Choroid plexus epithelial cell (primary cell): ENCODE measurements at places on chromosomes 3 and 15.
A peak's percentile ranks its signal among the peaks of the same experiment; 100 is the strongest.

- DNase-seq, result no peak
These were observed 2.3 kb upstream of the TEX264 start for GRCh38 chr3:51668756-51669155.

- DNase-seq, result no peak
These were observed 247.1 kb upstream of the LMCD1 start for GRCh38 chr3:8254489-8254888.

DNA sequence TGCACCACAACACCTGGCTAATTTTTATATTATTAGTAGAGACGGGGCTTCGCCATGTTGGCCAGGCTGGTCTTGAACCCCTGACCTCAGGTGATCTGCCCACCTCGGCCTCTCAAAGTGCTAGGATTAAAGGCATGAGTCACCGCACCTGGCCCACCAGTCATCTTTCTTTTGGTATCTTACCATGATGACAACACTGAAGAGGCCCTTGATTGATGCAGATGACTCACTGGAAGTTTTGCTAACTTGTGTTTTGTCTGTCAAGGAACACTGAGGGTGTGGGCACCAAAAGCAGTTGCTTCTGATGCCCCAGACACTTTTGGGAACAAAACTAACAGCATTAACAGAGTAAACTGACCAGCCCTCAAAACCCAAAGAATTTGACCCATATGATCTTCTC, 88.3 kb downstream of the MYO5A start:
- no peak for DNase-seq

DNA sequence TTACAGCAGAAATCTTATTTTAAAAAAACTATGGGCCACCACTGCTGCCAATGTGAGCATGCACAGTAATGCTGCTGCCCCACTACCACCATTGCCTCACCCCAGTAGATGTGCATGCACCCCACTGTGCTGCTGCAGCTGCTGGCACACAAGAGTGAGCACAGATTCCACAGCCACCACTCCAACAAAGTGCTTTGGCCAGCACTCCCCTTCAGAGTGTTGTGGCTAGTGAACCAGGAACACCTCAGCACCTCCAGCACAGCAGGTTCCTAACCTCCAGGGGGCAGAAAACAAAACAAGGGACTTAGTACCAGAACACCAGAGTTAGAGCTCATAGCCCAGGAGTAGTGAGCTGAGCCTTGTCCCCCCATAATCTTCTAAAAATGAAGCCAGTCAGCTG, 629.6 kb downstream of the PYDC2 start:
- no peak for DNase-seq

GRCh38 chr15:23049984-23050628, 10.7 kb upstream of the TUBGCP5 start:
- no peak for DNase-seq

GRCh38 chr3:8246070-8246469, 255.6 kb upstream of the LMCD1 start:
- no peak for DNase-seq

DNA sequence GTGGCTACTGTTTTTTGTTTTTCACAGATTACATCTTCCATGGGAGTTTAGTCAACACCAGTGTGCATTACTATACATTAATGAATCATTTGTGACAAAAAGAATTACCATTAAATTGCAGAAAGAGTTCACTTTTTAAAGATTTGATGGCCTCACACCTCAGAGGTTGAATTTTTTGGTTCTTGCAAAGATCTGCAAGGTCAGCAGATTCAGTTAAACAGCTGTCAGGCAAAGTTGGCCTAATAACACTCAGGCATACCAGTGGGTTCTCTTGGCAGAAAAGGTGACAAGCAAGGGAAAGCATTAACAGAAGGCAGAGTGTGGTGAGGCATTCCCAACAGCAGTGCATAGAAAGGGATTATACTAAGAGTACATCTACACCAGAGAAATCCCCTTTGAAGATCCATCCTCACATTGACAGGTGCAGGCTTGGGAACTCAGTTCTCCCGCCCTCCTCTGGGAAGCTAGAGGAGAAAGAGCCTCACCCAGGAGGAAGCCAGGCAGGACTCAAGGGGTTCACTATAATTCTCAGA, 24.3 kb upstream of the PTX3 start:
- no peak for DNase-seq

GRCh38 chr3:73542136-73542535, 82.6 kb downstream of the PDZRN3 start:
- no peak for DNase-seq

GRCh38 chr15:54722342-54722986, 474.3 kb downstream of the RSL24D1 start:
- no peak for DNase-seq

- DNase-seq, result no peak
These were observed 18.3 kb upstream of the CFAP100 start for GRCh38 chr3:126376444-126376843.

- no peak for DNase-seq
These were observed 439.0 kb upstream of the GOLIM4 start for GRCh38 chr3:168534761-168535160.

DNA sequence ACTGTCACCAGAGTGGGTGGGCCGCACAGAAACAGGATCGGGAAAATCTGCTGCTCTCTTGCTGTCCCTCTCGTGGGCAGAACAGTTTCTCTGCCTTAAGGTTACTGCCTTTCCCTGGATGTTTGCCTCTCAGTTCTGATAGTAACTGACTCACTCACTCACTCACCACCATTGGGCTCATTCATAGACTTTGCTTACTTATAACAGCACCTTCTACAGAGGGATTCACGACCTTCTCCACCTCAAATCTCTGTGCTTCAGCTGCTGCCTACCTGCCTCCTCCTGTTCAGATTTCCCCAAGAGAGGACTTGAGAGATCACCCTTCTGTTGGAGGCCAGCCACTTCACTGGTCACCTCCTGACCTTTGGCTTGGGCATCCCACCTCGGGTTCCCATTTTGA, 147.7 kb upstream of the ICE2 start:
- DNase-seq, result no peak

DNA sequence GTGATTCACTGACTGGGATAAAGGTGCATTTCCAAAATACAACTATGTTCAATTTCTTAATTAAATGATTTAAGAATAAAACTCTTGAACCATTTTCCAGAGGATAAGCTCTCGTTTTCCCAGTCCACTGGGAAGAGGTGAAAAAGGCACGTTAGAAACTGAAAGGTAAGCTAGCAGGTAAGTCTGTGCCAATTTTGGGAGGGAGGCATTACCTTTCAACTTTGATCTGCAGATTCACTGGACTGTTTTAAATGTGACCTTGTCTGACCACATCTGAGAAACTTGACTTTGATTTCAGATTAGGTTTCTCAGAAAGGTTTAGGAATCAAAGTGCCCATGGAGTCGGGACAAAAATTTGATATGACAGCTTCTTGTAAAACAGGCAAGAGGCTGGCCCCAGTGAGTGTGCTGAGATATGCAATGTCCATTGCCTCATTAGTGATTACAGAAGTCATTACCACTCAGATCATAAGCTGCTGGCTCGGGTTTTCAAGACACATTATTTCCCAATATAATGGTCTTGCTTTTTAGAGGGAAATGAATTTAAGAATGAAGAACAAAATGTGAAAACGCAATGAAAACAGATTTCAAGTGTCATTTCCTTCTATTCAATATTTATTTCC, 118.8 kb downstream of the ADAMTS9 start:
- no peak for DNase-seq

DNA sequence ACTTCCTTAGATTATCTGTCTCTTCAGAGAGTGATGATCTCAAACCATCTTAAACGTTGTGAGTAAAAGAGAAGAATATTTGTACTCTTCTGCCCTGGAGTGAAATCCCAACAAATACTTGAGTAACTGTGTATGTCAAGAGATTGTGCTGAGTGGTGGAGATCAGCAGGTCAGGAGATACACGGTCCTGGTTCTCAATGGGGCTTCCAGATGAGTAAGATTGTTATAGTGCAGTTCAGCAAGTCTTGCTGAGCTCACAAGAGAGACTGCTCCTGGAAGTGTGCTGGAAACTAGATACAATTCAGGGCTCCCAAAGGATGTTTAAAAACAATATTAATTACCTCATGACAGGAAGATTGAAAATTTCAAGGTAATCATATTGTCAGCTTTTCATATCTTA, 184.3 kb downstream of the AKAP13 start:
- DNase-seq, result peak; percentile 91

GRCh38 chr3:15107075-15107947, 8.4 kb upstream of the RBSN start:
- DNase-seq, result no peak

GRCh38 chr3:121481106-121481880, 64.5 kb downstream of the POLQ start:
- peak; percentile 35 for DNase-seq

- DNase-seq, result no peak
These were observed 27.7 kb upstream of the PCOLCE2 start for GRCh38 chr3:142916605-142917004.

- peak; percentile 10 for DNase-seq
These were observed 156.2 kb downstream of the CLSTN2 start for GRCh38 chr3:140091143-140091542.

- DNase-seq, result no peak
These were observed 4.0 kb downstream of the LHFPL4 start for GRCh38 chr3:9549600-9549999.

DNA sequence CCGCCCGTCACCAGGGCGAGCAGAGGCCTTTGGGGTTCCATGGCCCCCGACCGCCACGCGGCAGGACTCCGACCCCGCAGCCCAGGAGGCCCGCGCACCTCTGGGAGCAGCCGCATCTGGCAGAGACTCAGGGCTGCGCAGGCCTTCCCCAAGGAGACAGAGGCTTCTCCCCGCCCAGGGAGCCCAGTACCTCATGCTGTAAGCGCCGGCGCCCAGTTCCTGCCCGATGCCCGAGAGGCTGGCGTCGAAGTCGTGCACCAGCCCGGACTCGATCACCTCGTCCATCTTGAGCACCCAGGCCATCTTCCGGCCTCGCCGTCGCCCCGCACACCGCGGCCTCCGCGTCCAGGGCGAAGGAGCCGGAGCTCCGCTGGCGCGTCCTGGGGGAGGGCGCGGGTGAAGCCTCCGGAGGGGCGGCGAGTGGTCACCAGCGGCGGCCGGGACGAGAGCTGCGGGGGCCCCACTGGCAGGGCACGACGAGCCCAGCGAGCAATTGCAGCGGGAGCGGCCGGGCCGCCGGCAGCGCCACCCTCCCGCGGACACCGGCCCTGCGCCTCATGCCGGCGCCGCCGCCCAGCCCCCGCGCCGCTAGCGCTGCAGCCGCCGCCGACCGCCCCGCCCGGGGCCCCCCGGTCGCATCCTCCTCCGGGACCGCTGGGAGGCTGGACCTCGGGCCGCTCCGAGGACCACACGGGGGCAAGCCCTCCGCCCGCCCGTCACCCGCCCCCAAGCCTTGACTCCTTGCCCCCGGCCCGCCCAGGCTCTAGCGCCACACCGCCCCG, 468 bp downstream of the UBP1 start:
- peak; percentile 42 for DNase-seq

DNA sequence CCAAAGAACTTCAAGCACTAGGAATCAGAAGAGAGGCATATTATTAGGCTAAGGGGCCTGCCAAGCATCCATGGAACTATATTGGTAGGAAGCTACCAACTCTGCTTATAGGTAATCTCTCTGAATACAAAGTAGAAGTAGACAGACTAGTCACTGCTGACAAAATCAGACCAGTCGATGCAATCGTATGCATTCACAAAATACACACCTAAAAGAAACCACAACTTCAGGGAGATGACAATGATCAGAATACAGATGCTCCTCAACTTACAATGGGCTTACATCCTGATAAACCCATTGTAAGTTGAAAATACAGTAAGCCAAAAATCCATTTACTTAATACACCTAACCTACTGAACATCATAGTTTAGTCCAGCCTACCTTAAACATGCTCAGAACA, 94.7 kb downstream of the FSIP1 start:
- DNase-seq, result no peak

DNA sequence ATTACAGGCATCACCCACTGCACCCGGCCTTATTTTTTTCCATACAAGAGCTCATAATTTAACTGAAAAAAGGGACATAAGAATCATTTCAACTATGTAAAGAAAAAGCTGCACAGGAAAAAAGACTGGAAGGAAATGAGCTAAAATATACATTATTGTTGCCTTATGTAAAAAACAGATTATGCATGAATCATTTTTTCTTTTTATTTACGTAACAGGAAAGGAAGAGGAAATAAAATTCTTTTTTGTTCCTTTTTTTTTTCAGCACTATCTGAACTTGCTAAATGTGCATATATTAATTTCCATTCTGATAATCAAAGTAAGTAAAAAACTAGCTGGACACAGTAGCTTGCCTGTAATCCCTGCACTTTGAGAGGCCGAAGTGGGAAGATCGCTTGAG, 12.1 kb downstream of the KIF9 start:
- DNase-seq, result no peak

- peak; percentile 61 for DNase-seq
These were observed 54.3 kb downstream of the RIOX2 start for GRCh38 chr3:97917813-97918536.

- no peak for DNase-seq
These were observed 75.4 kb upstream of the ARL6 start for GRCh38 chr3:97689111-97689510.

DNA sequence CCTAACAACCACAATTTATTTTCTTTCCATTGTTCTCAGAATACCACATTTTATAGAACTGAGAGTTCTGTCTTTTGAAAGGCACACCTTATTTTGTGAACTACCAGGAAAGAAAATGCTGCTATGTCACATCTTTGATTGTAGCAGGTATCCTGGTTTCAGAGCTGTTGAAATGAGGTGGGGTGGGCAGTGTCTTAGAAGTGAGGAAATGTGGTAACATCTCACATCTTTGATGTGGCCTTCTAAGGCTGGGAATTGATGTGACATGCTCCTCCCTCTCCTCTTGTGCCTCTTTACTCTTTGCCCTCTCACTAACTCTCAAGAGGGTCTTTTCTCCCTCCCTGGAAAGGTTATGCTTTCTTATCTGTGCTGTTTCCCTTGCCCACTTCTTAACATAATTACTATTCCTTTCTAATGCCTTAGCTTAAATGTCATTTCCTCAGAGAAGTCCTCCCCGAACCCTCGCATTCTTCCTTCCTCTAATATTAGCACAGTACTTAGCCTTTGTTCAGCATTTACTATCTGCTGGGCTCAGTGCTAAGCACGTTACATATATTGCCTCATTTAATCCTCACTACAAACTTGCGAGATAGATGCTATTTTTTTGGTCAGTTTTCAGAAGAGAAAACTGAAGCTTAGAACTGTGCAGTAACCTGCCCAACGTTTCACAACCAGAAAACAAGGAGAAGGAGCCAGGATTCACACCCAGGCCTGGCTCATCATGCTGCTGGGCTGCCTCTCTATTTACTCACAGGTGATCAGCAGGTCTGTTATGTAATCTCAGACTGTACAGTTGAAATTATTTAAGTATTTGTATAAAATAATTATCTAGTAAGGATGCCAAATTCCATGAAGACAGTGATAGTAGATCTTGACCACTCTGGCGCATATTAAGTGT, 24.0 kb upstream of the SPTSSB start:
- no peak for DNase-seq

GRCh38 chr15:42608110-42608531, 32.7 kb downstream of the STARD9 start:
- peak; percentile 29 for DNase-seq

GRCh38 chr3:150721285-150722130, 17.8 kb upstream of the ERICH6 start:
- DNase-seq, result peak; percentile 83

- DNase-seq, result peak; percentile 20
These were observed 97.7 kb downstream of the DPH6 start for GRCh38 chr15:35448294-35448693.

- DNase-seq, result peak; percentile 31
These were observed 164.5 kb downstream of the TNIK start for GRCh38 chr3:171295484-171296373.

- DNase-seq, result no peak
These were observed 15.1 kb upstream of the SATB1 start for GRCh38 chr3:18440066-18440722.
